AG20443 (cell line): ENCODE measurements at places on chromosomes 7 and 10.
A peak's percentile ranks its signal among the peaks of the same experiment; 100 is the strongest.

- DNase-seq: no peak
Measured at GRCh38 chr7:70787771-70788170, 344.2 kb upstream of the GALNT17 start.

DNA sequence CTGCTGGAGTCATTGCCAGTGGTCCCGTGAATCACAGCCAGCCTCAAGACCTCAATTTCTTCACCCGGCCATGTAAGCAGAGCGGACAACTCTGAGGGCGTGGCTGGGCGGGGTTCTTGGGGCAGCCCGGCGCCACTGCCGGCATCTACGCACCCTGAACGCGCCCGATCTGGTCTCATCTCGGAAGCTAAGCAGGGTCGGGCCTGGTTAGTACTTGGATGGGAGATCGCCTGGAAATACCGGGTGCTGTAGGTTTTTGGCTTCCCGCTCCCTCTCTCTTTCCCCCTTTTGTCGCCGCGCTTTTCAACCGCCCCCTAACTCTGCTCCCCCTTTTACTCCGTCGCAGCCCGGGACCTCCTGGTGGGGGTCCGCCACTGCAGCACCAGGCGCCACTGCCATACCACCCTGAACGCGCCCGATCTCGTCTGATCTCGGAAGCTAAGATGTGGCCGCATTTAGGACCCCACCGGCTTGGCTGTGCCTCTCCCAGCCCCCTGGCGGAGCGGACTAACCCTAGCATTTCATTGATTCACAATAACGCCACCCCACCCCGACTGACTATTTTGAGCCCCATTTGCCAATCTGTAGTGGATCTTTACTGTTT is 25.3 kb downstream of the GARIN1A start:
- DNase-seq: peak; percentile 87

DNA sequence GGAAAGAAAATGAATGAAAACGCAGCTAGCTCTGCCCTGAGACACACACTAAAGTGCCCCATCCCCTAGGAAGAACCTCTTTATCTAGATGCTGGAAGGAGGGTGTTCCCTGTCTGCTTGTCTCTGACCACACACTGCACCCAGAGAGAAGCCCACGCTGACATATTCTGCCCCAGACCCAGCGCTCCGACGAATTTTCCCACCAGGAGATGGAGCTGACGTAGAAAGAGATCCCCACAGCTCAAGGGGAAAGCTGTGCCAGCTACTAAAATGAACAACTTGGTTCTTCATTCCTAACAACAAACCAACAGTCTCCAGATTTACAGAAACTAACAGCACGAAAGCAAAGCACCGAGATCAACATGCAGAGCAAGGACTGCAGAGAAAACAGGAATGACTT is 73.3 kb downstream of the KIAA1549 start:
- no peak for DNase-seq

GRCh38 chr10:4407783-4408182 is 418.2 kb upstream of the AKR1E2 start:
- no peak for DNase-seq

DNA sequence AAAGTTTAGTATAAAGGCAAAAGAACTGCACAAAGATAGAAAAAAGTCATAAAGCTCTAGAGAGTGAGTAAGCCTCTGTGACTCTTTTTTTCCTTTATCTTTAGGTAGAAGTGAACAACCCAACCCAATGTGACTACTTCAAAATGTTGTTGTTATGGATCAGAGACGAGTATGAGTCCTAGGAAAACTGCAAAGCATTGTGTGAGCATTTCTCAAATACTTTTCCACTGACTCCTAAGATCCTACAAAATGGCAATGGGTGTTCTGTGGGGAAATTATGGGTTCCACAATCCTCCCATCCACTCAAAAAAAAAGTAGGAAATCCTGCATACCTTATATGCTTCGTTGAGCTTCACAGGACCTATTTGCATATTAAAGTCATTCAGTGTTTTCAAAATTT is 177.1 kb downstream of the DGKI start:
- peak; percentile 24 for DNase-seq

GRCh38 chr10:120426306-120426705 is 30.7 kb upstream of the PLPP4 start:
- DNase-seq: no peak

DNA sequence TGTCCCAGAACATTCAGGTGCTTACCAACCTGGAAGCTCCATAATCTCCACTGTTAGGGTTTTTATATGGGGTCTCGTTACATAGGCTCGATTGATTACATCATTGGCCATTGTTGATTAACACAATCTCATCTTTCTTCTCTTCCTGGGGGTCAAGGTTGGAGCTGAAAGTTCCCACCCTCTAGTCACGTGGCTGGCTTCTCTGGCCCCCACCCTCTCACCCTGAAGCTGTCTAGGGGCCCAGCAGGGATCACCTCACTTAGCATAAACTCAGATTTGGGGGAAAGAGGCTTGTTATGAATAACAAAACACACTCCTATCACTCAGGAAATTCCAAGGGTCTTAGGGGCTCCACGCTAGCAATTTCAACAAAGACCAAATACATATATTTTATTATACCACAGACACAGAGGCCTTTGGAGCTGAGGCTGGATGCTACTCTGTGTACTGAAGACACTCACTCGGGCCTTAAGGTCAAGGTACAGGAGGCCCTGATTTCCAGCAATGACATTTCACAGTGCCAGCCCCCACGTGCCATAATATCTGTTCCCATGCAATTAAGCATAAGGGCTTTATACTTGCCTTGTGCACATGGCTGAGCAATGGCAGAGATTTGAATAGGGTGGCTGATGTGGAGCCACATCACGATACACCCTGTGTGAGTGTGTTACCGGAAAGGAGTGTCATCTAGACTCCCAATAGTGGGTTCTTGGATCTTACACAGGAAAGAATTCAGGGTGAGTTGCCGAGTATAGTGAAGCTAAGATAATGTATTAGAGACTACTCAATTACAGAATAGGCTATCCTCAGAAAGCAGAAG is 108.2 kb downstream of the COL26A1 start:
- no peak for DNase-seq

DNA sequence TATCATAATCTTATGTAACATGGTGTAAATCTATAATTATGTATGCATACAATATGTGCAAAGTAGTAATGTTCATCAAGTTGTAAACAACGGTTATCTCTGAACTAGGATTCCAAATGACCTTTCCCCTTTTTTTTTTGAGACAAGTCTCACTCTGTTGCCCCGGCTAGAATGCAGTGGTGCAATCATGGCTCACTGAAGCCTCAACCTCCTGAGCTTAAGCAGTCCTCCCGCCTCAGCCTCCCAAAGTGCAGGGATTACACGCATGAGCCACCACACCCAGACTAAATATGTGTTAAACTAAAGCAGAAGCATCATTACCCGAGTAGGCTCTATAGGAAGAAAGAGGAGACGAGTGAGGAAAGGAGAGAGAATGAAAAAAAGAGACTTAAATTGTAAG is 7.8 kb upstream of the KMT2C start:
- DNase-seq: no peak

DNA sequence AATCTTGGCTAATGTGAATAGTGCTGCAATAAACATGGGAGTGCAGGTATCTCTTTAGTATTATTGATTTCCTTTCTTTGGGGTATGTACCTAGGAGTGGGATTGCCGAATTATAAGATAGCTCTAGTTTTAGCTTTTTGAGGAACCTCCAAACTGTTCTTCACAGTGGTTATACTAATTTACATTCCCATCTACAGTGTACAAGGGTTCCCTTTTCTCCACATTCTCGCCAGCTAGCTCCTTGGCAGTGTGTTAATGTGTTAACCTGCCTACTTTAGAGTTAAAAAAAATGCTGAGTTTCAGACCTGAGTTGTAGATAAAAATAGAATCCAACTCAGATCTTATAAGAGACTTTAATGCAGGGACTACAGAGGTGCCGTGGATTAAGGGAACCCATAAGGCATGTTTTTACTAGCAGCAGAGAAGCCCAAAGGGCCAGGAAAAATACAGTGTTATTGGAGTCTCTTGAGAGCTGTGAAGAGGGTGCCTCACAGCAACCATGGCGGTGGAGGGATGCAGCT is 35.4 kb downstream of the CDK13 start:
- DNase-seq: no peak

DNA sequence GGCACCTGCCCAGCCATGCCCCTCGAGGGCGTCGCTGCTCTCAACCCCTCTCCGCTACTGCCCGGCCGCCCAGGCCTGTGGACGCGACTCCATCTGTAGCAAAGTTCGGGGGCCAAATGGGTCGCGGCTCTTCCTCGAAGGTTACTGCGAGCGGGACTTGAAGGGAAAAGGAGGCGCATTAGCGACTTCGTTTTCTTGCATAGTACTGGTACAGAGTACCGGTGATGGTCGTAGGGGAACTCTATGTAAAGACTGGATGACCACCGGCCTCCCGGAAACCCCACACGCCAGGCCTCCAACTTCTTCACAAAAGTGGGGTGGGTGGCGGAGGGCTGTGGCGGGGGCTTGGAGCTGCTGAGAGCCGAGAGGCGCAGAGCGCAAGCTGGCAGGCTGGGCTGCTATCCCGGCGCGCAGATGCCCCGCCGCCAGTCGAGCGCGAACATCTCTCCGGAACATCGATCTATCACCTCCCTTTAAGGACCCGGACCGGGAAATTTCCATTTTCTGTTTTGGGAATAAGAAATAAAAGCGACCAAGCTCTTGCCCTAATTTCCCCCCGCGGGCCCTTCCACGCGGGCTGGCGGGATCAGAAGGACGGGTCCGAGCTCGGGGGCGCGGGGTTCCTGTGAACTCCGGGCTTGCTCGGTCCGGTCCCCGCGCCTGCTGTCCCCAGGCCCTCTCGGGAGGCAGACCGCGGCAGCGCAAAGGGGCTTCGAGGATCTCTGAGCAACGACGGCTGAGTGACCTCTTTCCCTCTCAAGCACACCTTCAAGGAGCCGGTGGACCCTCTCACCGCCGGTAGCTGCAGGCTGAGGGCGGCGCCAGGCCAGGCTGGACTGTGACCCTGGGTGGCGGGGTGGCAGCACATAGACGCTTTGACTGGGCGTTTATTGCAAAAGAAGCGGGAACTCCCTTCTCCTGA is 12.2 kb upstream of the FEZF1 start:
- DNase-seq: peak; percentile 20

- no peak for DNase-seq
Measured at GRCh38 chr7:111103678-111104274, 12.8 kb downstream of the LRRN3 start.

GRCh38 chr10:123249894-123250293 is 95.7 kb downstream of the BUB3 start:
- no peak for DNase-seq

GRCh38 chr7:94417306-94417705 is 22.6 kb downstream of the COL1A2 start:
- no peak for DNase-seq

DNA sequence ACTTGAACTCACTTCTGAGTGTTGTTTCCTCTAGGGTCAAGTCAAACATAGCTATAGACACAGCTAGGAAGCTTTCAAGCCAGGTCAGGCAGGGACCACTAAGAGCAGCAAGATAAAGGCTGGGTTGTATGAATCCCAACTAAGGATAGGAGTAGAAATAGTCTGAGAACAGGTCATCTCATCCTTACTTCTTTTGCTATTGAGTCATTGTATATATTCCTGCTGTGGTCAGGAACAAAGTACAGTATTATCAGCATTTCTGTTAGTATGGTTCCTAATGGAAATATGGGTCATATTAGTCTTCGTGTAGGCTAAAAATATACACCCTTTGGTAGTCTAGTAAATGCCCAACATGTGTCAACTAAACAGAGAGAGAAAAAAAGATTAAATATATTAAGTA is 145.3 kb downstream of the BTAF1 start:
- DNase-seq: no peak

- DNase-seq: no peak
Measured at GRCh38 chr7:138816650-138817049, 18.7 kb upstream of the ATP6V0A4 start.

DNA sequence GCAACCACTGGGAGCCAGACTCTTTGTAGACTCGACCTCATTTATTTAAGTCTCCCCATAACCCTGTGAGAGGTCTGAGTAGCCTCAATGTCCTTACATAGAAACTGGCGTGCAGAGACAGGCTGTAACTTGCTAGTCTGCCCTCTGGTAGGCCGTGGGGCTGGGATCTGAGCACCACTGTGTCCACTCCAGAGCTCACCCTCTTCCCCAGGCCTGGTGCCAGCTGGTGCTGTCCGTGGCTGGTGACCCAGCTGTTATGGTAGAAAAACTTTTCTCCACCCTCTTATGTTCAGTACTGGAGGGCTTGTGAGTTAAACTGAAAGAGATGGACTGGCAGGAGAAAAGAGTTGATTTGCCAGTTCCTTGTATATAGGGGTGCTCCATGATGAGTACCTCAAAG is 41.9 kb downstream of the ADAMTS14 start:
- no peak for DNase-seq

- DNase-seq: no peak
Measured at GRCh38 chr7:134946260-134946659, 40.0 kb upstream of the AGBL3 start.

DNA sequence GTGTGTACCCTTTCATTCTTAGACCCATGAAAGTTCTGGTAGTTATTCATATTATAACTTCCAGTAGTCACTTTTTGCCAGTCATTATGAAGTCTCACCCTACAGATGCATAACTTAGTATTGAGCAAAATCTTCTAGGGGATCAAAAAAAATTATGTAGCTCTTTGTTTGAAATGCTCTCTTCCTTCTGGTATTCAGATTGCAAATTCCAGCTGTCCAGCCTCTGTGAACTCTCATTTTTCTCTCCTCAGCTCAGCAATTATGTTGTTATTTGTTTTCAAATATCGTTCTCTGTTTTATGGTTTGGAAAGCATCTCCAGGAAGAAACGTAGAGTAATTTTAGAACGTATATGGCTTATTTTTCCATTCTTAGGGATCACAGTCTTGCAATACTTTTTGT is 442.5 kb downstream of the SEMA3D start:
- peak; percentile 29 for DNase-seq
